SJCRH30 (cell line): ENCODE measurements at places on chromosomes 6 and 20.

DNA sequence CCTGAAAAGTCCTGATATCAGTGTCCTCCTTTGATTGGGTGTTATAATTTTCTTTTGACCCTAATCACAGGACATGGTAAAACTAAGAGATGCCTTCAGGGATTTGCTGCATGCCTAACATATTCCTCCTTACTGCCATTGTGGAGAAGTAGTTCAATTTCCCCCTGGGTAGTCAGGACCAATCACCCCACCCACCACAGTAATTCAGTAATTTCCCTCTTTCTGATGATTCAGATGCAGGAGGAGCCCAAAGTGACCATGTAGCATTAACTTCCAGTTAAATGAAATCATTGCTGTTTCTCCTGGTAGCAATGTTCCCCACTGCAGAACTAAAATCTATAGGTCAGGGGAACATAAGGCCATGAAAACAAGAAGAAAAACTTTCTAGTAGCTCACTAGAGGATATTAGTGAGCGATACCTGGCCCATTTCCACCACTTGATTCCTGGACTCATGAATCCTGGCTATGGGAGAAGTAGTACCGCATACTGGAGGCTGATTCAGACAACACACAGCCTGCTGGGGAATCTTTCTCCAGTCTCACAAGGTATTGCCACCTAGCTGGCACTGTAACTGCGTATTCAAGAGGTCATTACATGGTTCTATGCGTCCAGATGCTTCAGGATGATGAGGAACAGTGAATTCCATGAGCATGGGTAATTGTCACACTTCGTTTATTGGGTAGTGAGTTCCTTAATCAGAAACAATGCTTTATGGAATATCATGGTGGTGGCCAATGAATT, 561.2 kb downstream of the HAO1 start:
- DNase-seq, result no peak
- H3K4me3 ChIP-seq, result no peak overlapping the region
- no peak overlapping the region for H3K27ac ChIP-seq
- no peaks in the 10 kb centered on the region for H3K36me3 ChIP-seq
- no peaks in the 10 kb centered on the region for H3K4me1 ChIP-seq

GRCh38 chr6:56311061-56311460, 63.7 kb upstream of the COL21A1 start:
- no peak overlapping the region for H3K4me3 ChIP-seq
- no peaks in the 10 kb centered on the region for H3K4me1 ChIP-seq
- no peak for DNase-seq
- no peaks in the 10 kb centered on the region for H3K27me3 ChIP-seq

DNA sequence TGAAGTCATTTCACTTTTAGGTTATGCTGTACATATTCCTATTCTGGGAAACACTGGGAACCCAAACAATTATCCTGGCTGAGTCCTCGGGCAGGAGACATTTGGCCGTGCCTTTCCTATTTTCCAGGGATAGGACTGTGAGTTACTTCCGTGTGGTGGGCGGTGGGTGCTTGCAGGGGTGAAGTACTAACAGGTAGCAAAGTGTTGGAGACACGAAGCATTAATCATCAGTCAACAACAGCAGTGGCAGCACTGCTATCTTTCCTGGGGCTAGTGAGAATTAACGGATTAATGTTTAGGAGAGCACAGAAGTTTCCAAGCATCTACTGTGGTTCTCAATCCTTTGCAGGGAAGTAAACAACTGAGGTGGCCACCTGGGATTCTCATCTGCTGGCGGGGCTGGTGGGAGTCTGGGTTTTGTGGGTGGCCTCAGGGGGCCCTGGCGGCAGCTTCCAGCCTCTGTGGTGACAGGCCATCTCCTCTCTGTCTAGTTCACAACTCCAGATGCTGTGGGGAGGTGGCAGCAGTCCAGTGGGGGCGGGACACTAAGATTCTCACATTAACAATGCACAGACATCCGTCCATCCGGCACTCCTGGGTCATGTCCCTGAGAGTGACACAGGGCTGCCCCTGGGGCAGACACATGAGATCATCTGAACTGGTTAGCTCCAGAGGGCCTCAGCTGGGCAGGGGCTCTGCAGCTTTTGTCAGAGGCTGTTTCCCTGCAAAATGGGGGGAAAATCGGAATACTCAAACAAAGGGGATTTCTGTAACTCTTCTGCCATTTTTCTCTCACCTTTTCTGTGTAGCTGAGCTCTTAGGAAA, 90.9 kb downstream of the GJA10 start:
- peak overlapping the region; percentile 52 for H3K4me3 ChIP-seq
- H3K36me3 ChIP-seq, result no peaks in the 10 kb centered on the region
- peaks cover 21% of the 10 kb centered on the region for H3K4me1 ChIP-seq
- peak; percentile 96 for DNase-seq
- no peaks in the 10 kb centered on the region for H3K27me3 ChIP-seq

GRCh38 chr6:121465101-121465500, 29.7 kb downstream of the GJA1 start:
- DNase-seq, result no peak
- H3K36me3 ChIP-seq, result no peaks in the 10 kb centered on the region
- no peaks in the 10 kb centered on the region for H3K4me1 ChIP-seq
- no peak overlapping the region for H3K4me3 ChIP-seq
- H3K27me3 ChIP-seq, result no peaks in the 10 kb centered on the region
- no peak overlapping the region for H3K27ac ChIP-seq

DNA sequence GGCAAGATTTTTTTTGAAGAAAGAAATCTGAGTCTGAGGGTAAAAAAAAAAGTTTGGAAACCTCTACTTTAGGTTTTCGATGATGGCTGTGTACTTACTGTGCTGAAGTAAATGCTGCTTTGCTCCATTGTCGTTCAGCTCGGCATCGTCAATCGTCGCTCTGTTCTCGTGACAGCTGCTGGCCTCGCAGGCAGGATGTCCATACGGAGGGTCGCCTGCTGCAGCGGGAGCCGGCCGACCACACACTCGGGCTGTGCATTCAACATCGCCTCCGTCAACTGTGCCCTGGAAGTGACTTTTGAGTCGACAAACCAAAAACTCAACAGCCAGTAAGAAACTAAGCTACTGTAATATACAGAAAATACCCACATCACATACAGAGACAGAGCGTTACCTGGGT, 53.1 kb upstream of the SMOC2 start:
- no peaks in the 10 kb centered on the region for H3K36me3 ChIP-seq
- DNase-seq, result no peak
- no peak overlapping the region for H3K27ac ChIP-seq

DNA sequence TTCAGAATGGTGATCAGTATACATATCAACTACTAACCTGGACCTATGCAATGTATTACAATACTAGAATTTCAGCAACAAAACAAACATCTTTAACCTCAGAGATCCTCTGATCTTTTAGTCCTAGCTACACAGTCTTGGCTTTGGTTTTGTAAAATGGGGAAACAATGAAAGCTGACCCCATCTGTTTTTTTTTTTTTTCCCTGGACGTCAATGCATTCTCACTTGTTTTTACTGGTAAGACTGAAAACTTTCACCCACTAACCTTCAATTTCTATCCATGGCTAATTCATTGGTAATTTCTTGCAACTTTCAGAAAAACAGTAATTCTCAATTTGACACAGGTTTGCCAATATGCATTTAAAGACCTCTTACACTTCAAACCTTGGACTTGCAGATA, 3.0 kb downstream of the KIF13A start:
- H3K4me1 ChIP-seq, result peaks cover 12% of the 10 kb centered on the region
- DNase-seq, result no peak
- H3K27me3 ChIP-seq, result no peaks in the 10 kb centered on the region
- H3K27ac ChIP-seq, result no peak overlapping the region
- no peaks in the 10 kb centered on the region for H3K36me3 ChIP-seq
- H3K4me3 ChIP-seq, result no peak overlapping the region

GRCh38 chr6:159874435-159874834, 16.4 kb upstream of the MAS1 start:
- peak; percentile 31 for DNase-seq
- H3K4me3 ChIP-seq, result no peak overlapping the region
- peaks cover 5% of the 10 kb centered on the region for H3K4me1 ChIP-seq
- no peaks in the 10 kb centered on the region for H3K27me3 ChIP-seq

DNA sequence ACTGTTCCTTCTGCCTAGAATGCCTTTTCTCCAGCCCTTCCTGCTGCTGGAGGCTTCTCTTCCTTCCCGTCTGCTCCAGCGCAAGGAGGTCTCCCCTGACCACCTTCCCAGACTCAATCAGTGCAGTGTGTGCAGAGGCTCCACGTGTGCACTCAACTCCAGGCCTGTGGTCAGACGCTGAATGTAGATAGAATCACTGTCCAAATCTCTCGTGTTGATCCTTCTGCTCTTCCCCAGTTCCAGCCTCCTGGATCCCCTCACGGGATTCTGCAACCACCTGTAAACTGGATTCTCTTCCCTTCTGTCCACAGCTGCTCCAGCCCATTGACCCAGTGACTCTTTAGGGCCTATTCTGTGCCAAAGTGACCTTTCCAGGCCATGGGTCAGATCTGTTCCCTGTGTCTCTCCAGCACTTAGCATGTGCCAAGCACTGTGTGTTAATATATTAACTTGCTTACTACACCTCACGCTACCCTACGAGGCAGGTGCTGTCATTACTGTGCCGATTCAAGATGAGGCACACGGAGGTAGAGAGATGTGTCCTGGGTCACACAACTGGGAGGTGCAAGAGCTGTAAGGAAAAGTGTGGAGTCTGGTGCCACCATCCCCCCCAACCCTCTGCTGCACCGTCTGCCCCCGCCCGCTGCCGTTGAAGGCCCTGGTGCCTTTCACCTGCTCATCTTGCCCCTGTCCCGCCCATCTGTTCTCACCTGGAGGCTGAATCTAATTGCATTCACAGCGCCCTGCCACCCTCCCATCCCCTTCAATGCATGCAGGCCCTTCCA, 112.2 kb downstream of the SULF2 start:
- H3K36me3 ChIP-seq, result peaks cover 5% of the 10 kb centered on the region; the same call in 1 of the 2 replicates
- no peaks in the 10 kb centered on the region for H3K4me1 ChIP-seq

- no peak overlapping the region for H3K27ac ChIP-seq
- no peaks in the 10 kb centered on the region for H3K36me3 ChIP-seq
- no peaks in the 10 kb centered on the region for H3K27me3 ChIP-seq
- H3K4me1 ChIP-seq, result no peaks in the 10 kb centered on the region
- no peak for DNase-seq
These were observed 783.7 kb downstream of the FRK start for GRCh38 chr6:115276881-115277565.

GRCh38 chr6:89527634-89528033, 94.7 kb downstream of the ANKRD6 start:
- H3K4me3 ChIP-seq, result no peak overlapping the region
- no peaks in the 10 kb centered on the region for H3K36me3 ChIP-seq
- no peak for DNase-seq
- H3K27me3 ChIP-seq, result no peaks in the 10 kb centered on the region
- H3K27ac ChIP-seq, result no peak overlapping the region
- H3K4me1 ChIP-seq, result no peaks in the 10 kb centered on the region

DNA sequence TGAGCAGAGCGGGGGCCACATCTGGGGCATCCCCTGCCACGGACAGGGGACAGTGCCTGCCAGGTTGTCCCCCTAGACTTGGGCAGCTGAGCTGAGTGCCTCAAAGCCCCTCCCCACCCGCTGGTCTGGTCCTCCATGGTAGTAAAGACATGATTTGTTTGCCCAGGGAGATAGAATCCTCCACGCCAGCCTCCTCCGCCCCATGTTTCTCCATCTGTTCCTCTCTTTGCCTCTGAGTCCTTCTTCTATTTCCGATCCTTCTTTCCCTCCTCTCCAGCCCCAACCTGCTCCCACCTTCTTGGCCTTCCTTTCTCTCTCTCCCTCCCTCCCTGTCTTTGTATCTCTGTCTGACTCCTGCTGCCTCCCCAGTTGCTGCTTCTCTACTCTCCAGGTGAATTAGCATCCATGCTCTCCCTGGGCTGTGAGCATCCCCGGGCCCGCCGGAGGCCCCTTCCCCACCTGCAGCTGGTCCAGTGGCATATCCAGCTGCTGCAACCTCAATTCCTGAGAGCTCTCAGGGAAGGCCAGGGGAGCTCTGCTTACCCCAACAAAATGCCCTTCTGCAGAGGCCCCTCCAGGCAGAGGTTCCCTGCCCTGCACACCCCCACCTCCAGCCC, 45.8 kb downstream of the CPNE5 start:
- no peaks in the 10 kb centered on the region for H3K36me3 ChIP-seq
- DNase-seq, result no peak
- H3K27me3 ChIP-seq, result peaks cover 5% of the 10 kb centered on the region; the same call in 1 of the 2 replicates
- no peak overlapping the region for H3K4me3 ChIP-seq
